ENCODE measurements at places on chromosomes 11 and 22.

DNA sequence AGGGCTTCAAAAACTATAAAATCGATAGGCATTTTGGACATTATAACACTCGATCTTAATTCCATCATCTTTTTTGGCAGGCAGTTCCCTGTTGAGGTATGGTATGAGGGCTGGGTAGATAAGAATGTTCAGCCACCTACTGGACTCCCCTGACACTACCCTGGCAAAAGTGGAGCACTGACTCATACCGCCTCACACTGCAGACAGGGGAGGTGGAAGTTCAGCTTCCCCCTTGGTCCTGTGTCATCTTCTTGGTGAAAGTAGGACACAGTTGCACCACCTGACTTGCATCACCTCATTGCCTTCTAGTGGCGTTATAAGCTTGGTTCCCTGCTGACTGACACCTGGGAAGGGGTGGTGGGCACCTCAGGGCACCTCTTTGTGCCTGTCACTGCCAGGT lies 30.4 kb downstream of the PAAF1 start:
- no peak for DNase-seq

GRCh38 chr11:75056814-75057213 lies 39.9 kb downstream of the OR2AT4 start:
- DNase-seq = no peak

- DNase-seq = peak; percentile 55
These were observed 51.9 kb upstream of the CLMP start for GRCh38 chr11:123246749-123247495.

DNA sequence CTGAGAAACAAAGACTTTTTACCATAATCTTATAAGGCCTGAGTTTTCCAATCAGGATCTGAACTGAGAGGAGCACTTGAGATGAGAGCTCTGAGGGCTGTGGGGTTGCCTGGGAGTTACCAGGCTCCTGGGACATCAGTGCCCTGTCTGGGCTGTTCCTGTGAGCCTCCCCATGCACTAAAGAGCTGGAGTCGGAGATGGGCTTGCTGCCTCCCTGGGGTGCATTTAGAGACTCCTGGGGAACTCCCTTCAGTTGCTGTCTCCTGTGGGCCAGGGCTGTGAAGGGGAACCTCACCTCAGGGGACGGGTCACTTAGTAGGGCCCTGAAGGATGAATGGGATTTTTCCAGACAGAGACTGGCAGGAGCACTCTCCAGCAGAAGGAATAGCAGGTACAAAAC lies 33.3 kb downstream of the KCNC1 start:
- no peak for DNase-seq

DNA sequence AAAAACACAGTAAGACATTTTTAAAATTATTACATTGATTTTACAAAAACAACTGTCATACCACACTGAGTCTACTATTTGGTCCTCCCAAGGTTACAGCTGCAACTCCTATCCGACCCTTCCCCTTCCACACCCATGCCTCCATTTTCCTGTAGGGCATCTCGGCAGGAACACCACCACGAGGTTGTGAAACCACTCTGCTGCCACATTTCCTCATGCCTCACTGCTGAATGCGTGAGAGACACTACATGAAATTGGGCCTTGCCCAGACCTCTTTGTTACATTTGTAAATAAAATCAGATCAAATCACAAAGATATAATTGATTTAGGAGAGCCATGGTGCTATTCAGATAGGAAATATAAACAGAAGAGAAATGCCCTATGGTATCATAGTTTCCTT lies 2.0 kb downstream of the ARHGAP32 start:
- DNase-seq = no peak

DNA sequence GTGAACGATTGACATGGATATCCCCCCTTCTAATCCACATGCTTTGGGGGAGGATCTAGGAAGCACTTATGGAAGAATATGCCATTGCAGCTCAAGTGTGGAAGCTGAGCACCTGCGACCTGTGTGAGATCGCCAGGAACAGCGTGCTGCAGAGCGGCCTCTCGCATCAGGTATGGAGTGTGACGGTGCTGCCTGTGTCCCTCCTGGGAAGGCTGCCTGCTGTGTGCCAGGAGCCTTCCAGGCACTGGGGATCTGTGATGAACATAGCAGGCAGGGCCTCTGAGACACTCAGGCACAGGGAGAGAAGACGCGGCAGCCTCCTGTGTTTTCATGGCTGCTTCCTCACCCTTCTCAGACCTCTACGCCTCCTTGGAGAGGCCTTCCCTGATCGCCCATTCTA lies 36.5 kb downstream of the RNF141 start:
- DNase-seq = no peak

DNA sequence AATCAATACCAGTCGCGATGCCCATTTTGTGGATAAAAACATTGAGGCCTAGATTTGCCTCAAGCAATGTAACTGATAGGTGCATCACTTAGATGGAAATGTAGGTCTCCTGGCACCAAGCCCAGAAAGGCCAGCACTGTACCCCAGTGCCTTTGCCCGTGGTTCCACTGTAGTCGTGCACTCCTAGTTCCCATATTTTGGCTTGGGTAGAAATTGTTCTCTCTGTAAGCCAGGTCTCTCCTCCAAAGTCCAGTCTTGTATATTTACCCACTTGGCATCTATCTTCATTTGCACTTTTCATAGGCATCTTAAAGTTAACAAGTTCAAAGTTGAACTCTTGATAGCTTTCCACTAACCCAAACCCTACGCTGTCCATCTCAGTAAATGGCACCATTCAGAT lies 41.6 kb upstream of the DMC1 start:
- DNase-seq = no peak

DNA sequence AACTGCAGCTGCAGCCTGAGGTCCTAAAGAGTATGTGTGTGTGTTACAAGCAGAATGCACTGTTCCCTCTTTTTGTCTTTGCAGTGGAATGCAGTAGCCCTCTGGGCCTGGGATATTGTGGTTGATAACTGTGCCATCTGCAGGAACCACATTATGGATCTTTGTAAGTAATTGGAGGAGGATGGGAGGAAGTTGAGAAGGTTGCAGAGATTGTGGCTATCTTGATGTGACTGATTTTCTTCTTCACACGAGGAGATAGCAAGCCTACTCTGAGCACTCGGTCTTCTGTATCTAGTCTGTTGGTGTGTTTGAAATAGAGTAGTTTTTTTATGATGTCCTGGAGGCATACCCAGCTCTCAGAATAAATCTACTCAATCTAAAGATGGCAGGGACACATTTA lies 2.3 kb downstream of the RBX1 start:
- DNase-seq = no peak

GRCh38 chr22:29830585-29830984 lies 7.5 kb downstream of the ASCC2 start:
- no peak for DNase-seq

DNA sequence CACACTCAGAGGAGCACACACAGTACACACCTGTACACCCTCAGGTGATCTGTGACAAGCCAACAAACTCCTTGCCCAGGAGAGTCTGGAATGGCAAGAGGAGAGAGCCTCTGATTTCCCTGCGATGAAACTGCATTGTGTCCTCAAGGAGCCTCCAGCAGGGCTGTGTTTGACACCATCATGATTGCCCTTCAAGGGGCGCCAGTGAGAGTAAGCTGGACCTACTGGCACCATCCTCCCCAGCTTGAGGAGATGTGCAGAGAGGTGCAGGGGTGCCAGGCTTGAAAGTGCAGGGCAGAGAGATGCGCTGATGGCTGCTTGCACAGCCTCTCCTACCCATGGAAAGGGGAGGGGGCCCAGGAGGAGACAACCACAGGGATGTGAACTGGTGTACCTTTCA lies 188.8 kb upstream of the CADM1 start:
- DNase-seq = no peak

DNA sequence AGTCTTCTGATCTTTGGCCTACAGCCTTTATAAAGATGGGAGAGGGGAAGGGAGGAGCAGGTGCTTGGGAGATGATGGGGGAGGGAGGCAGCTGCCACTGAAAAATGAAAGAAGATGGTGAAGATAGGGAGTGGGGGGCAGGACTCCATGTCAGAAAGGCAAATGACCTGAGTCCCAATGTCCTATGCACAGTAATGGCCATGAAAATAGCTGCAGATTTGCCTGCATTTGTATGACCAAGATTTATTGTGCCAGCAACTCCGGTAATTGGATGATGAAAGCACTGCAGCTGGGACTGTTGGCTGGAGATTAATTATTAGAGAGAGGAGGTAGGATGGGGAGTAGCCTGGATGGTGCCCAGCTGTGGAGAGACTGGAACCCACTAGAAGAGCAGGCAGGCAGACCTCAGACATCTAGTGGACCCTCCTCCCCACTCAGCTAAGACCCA lies 36.1 kb downstream of the NEU3 start:
- no peak for DNase-seq

GRCh38 chr22:40270748-40271373 lies 75.4 kb upstream of the ADSL start:
- no peak for DNase-seq

DNA sequence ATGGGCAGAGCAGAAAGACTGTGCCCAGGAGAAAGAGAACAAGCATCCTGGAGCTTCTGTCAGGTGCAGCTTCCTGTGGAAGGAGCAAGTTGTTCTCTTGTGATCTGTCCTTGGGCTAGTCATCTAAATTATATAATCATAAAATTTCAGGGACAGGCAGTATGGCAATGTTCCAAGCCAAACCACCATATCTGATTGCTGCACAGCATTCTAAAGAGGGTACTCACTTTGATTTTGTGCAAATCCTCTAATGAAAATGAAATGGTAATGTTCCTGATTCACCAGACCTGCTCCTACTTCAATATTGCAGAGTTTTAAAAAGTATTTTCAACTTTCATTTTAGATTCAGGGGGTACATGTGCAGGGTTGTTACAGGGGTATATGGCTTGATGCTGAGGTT lies at the start of gene PATE2:
TSS of gene PATE2 (minus strand) at position 101 of the 400 bp plus-strand sequence. CDS start at position 46, 55 bp downstream.
- DNase-seq = no peak

DNA sequence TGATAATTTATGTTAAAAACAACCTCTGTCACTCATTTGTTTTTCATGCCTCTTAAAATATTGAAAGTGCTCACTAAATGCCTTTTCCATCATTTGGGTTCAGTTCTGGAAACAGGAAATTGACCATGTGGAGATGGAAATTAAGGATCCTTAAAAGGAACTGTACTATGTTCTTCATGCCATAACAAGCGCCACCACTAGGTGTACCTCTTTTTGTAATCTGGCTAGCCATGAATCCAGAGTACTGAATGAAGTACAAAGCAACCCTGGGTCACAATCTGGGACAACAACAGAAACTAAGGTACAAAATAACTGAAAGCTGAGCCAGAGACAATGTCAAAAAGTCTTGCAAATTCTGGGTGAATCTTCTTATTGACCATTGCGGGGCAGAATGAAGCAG lies 559.1 kb downstream of the FAM181B start:
- DNase-seq = no peak

GRCh38 chr11:75547617-75548058 lies 14.4 kb upstream of the SERPINH1 start:
- peak; percentile 49 for DNase-seq

DNA sequence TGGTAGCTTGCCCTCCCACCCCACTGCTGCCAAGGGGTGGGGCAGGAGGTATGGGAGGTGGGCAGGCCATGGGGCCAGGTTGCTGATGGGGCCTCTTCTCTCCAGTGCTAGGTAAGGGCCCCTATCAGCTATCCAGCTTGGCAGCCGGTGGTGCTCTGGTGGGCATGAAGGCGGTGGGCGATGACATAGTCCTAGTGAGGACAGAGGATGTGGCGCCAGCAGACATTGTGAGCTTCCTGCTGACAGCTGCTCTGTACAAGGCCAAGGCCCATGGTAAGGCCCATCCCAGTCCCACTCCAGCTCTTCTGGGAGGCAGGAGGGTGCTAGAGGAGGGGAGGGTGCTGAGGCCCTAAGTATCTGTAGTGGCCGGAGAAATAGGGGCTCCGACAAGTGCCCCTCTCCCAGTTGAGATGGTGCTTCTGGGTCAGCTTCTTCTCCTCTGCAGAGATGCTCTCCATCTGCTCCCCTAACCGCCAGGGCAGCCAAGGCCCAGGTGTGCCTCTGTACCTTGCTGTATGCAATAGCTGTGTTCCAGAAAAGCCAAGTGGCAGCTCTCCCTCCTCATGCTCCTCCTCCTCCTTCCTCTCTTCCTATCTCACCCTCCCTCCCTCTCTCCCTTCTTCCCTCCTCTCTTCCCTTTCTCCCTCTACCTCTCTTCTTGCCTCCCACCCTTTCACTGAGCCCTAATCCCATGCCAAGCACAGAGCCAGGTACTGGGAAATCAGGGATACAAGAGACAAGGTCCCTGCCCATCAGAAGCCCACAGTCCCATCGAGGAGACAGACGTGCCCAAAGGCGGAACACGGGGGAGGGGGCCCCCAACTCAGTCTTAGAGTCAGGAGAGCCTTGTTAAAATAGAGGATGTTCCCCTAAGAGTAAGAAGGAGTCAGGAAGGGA lies 55.3 kb downstream of the OTOG start:
- no peak for DNase-seq

DNA sequence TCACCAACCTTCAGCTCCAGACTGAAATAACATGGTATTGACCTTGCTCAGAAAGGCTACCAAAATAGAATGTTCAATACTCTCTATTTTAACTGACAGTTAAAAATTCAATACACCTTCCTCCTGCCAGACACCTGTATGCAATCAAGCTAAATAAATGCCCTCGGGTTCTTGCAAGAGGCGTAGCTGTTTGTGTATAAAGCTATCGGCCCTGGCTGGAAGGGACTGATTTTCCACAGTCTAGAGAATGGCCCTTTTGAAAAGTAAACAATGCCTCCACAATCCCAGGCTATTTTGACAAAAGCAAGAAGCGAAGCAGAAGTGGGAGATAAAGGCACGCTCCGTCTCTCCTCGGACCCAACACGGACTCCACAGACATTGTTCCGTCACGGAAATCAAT lies 791.2 kb downstream of the BRD1 start:
- DNase-seq = no peak

DNA sequence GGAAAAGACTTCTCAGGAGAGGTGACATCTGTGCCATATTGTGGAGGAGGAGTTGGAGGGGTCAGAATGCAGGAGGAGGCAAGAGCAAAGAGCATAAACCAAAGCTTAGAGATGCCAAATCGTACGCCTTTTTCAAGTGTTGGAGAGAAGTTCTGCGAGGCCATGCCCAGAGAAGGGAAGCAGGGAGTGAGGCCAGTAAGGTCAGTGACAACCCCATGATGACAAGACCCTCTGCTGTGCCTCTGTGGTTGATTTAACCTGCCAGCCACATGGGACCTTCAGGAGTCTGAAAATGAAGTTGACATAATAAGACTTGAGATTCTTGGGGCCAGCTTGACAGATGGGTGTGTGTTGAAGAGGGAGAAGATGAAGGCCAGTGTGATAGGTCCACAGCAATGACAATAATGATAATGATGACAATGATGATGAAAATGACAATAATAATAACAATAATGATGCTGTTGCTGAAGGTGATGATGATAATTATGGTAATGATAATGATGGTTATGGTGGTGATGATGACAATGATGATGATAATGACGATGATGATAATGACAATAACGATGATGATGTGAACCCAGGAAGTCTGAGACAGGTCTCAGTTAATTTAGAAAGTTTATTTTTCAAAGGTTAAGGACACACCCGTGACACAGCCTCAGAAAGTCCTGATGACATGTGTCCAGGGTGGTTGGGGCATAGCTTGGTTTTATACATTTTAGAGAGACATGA lies 152.6 kb upstream of the B3GAT1 start:
- DNase-seq = no peak

DNA sequence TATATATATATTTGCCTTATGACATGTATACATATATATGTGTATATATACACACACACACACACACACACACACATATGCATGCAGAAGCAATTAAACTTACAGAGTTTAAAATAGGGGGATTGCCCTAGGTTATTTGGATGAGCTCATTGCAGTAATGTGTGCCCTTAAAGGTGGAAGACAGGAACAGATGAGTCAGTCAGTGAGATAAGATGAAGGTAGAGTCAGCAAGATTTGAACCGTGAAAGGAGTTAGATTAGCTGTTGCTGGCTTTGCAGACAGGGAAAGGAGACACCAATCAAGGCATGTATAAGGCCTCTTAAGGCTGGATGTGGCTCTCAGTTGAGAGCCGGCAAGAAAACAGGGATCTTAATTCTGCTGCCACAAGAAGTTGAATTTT lies 902.4 kb upstream of the RAG2 start:
- DNase-seq = no peak
